ENCODE measurements at places on chromosomes 5 and 9.

DNA sequence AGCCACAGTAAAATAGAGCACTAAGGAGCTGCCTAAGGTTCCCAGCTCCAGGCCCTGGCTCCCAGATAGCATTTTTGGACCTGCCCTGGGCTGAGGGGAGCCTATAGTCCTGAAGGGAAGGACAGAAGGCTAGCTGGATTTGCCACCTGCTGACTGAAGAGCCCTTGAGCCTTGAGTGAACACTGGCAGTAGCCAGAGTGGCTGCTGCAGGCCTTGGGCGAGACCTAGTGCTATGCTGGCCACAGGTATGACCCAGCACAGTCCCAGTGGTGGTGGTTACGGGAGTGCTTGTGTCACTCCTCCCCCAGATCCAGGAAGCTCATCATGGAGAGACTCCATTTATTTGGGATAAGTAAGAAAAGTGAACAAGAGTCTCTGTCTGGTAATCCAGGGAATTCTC is 10.3 kb upstream of the STX17 start:
- DNase-seq: no peak

DNA sequence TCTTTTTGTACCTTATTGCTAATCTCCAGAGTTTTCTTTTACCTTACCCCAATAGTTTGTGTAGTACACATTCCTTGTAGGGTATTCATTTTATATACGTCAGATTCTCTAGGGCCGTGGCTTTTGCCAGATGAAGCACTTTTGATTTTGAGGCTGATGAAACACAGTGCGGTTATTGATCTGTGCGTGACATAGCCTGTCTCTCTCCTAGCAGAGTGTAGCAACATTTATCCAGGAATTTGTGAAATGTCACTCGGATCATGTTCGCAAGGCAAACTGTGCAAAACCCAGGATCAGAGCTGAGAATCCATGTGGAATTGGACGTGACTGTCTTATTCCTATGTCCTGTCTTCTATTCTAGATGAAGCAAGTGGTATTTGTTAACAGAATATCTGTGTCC is 142.0 kb upstream of the SH3GL2 start:
- no peak for DNase-seq

DNA sequence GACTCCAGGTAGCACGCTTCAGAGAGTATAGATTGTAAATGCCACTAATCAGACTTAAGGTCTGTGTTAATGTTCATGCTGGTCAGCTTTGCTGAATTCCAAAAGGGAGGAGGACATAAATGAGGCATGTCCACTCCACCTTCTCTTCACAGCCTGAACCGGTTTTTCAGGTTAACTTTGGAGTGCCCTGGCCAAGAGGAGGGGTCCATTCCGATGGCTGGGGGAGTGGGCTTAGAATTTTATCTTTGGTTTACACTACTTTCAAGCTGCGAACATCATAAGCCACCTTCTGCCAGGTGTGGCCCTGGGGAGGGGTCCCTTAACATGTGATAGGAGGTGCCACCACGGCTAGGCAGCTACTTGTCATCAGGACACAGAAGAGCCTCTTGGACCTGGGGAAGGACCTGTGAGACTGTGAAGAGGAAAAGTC is 24.2 kb downstream of the ABO start:
- DNase-seq: no peak

- DNase-seq: peak; percentile 78
Observed at GRCh38 chr5:171596391-171596878, 177.0 kb downstream of the FGF18 start.

DNA sequence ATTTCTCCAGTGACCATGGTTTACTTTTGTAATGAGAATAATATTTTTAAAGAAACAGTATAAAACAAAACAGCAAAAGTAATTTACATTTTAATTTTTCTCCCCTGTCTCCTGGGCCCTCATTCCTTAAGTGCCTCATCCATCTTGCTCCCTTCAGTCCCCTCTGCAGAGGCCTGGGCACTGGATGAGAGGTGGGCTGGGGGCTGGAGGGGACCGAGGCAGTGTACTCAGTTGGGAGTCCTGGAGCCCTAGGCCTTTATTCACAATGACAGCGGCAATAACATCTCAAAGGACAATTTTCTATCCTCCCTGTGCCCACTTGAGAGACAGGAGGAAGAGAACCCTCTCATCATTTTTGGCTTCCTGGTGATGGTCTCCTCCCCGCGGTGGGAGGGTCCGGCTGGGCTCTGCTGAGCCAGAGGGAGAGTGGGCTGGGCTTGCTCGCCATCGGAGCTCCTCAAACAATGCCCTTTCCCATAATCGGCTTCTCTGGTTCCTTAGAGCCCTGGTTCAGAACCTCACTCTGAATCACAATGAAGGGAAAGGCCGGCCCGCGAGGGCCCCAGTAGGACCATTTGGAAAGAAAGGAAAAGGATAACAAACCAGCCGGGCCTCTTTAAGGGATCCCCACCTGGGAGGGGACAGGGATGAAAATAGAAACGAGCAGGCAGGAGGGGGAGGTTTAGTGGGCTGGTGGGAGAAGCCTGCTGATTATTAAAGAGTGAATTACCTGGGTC is 9.7 kb upstream of the SMIM32 start:
- DNase-seq: no peak

- DNase-seq: no peak
Observed at GRCh38 chr5:115325296-115325959, 29.0 kb upstream of the CCDC112 start.
